ENCODE measurements at places on chromosomes 12 and 14.

DNA sequence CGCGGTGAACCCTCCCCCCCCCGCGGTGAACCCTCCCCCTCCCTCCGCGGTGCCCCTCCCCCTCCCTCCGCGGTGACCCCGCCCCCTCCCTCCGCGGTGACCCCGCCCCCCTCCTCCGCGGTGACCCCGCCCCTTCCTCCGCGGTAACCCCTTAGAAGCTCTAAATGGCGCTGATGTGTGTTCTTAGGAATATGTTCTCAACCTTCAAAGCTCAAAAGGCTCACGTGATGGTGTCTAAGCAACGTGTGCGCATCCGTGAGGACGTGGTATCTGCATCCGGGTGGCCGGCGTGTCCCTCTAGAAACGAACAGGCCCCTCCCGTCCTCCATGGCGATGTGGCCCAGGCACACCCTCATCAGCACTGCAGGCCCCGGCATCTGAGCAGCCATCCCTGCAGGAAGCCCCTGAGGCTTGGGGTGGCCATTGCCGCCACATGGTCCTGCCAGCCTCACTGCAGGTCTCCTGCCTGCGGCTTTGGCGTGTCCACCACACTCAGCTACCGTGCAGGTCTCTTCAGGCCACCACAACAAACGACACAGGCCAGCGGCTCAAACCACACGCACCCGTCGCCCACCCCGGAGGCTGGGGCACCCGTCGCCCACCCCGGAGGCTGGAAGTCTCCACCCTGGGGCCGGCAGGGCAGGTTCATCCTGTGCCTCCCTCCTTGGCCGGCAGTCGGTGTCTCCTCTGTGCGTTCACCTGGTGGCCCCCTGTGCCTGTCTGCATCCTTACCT lies 14.5 kb upstream of the FBRSL1 start:
- DNase-seq = no peak

GRCh38 chr14:63891148-63891975 lies 38.6 kb downstream of the SYNE2 start:
- no peak for DNase-seq

GRCh38 chr12:79559591-79559990 lies 131.2 kb downstream of the PAWR start:
- DNase-seq = no peak

DNA sequence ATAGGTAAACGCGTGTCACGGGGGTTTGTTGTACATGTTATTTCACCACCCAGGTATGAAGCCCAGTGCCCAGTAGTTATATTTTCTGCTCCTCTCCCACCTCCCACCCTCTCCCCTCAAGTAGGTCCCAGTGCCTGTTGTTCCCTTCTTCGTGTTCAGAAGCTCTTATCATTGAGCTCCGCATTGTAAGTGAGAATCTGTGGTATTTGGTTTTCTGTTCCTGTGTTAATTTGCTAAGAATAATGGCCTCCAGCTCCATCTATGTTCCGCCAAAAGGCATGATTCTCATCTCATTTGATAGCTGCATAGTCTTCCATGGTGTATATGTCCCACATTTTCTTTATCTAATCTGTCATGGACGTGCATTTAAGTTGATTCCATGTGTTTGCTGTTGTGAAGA lies 6.9 kb upstream of the GPRC5D start:
- DNase-seq = no peak

- DNase-seq = no peak
Measured at GRCh38 chr14:34256223-34256622, 205.8 kb downstream of the SPTSSA start.

- no peak for DNase-seq
Measured at GRCh38 chr14:101058571-101058970, 155.0 kb upstream of the RTL1 start.

- DNase-seq = no peak
Measured at GRCh38 chr12:77648716-77649115, 182.0 kb upstream of the NAV3 start.

- DNase-seq = no peak
Measured at GRCh38 chr14:48735607-48736006, 850.6 kb downstream of the RPS29 start.

GRCh38 chr12:95336387-95337067 lies 118.9 kb downstream of the VEZT start:
- peak; percentile 80 for DNase-seq

GRCh38 chr12:103333676-103334075 lies 162.1 kb downstream of the C12orf42 start:
- DNase-seq = no peak

DNA sequence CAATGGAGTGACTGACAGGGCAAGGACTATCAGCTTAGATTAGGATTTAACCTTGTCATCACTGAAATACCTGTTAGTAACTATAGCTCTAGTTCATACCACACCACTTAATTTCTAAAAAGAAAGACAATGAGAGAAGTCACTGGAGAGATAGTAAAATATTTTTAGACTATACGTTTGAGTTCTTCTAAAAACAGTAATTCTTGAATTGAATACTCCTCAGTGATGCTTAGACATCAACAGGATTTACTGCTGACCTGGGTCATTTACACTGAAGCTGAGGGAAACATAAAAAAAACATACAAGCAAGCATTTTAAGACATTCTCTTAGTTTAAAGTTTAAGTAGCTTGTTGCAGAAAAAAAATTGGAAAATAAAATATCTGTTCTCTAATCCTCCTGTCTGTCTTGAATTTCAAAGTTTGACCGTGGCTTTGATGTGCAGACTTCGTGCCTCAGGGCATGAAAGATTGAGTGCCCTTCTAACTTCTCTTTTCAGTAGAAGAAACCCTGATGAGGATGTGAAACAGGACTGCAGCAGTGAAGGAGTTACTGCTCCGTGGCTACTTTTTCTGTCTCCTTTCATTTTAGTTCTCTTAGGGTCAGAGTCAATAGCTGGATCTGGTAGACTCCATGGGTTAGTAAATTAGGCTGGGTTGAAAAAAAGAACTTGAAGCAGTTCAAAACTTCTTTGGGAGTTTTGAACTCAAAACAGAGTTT lies 172.2 kb downstream of the PTPRO start:
- DNase-seq = no peak

- DNase-seq = no peak
Measured at GRCh38 chr12:52216807-52217206, 16.2 kb upstream of the KRT7 start.

- DNase-seq = no peak
Measured at GRCh38 chr12:131355361-131356245, 355.3 kb upstream of the SFSWAP start.

GRCh38 chr14:52950410-52950897 lies 396 bp downstream of the FERMT2 start:
- DNase-seq = no peak

- no peak for DNase-seq
Measured at GRCh38 chr12:42590330-42590934, 886 bp upstream of the PRICKLE1 start.

GRCh38 chr14:51538973-51539372 lies 112.7 kb upstream of the FRMD6 start:
- no peak for DNase-seq

- no peak for DNase-seq
Measured at GRCh38 chr12:42186793-42187192, 42.1 kb upstream of the GXYLT1 start.

GRCh38 chr14:99749142-99749541 lies 44.1 kb upstream of the EML1 start:
- no peak for DNase-seq

DNA sequence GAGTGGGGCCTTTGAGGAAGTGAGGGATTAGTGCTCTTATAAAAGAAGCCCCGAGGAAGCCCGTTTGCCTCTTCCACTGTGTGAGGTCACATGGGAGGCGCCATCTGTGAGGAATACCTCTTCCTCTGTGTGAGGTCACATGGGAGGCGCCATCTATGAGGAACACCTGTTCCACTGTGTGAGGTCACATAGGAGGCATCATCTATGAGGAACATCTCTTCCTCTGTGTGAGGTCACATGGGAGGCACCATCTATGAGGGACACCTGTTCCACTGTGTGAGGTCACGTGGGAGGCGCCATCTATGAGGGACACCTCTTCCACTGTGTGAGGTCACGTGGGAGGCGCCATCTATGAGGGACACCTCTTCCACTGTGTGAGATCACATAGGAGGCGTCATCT lies 69.7 kb downstream of the SLC24A4 start:
- DNase-seq = no peak

GRCh38 chr14:91377700-91378652 lies 39.6 kb downstream of the CCDC88C start:
- no peak for DNase-seq

DNA sequence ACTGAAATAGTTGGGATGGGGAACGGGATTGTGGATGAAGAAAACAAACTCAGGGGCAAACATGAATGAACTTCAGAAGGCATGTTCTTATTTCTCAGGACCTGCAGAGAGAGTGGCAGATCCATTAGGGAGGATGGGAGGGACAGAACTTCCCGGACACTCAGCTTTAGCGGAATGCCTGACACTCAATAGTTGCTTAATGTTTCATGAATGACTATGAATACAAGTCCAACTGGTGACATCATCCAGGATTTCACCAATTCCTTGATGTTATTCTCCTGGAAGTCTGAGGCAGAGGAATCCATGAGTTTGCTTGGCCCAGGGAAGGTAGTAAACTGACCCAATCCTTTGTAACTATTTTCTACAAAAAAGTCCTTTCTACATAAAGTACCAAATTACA lies 37.8 kb upstream of the LRRC10 start:
- DNase-seq = peak; percentile 76

DNA sequence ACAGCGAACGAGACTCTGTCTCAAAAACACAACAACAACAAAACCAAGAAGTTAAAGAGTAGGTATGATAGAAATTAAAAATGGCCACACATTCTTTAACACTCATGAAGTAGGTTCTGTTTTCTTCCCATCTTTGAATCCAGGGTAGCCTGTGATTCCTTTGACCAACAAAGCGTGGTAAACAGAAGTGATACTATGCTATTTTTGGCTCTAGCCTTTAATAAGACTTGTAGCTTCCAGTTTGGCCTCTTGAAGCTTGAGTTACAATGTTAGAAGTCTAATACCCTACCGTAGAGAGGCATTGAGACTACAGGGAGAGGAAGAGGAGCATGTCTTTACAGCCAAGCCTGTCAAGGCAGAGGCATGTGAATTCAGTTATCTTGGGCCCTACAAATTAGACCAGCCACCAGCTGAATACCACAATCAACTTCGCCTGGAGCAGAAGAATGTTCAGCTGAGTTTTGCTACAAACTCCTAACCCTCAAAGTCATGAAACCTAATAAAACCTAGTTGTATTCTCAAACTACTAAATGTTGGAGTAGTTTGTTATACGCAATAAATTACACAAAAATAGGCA lies 4.9 kb upstream of the NEMF start:
- DNase-seq = no peak

DNA sequence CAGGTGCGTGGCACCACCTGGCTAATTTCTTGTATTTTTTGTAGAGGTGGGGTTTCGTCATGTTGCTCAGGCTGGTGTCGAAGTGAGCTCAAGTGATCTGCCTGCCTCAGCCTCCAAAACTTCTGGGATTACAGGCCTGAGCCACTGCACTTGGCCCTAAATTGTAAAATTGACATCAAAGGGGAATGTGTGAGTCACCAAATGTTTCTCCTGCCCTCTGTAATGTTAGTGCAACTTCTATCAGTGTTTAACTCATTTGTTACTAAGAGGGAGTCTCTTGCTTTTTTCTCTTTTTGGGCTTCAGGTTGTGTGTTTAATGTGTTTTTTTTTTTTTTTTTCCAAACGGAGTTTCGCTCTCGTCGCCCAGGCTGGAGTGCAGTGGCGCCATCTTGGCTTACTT lies 2.3 kb downstream of the TULP3 start:
- DNase-seq = peak; percentile 73

Measured in GM04504 (cell line).